Left cardiac atrium (tissue), 4 donors: ENCODE measurements at places on chromosomes 2 and 18. TPM values are rescaled to one million over a fixed set of nuclear protein-coding genes. Genes with fewer than 3 reads are reported as not detected.
A peak's percentile ranks its signal among the peaks of the same experiment; 100 is the strongest.

- no peak for DNase-seq
These were observed 841.5 kb upstream of the FANCL start for GRCh38 chr2:59082657-59083056.

The ERICH2 gene
- 1.2 TPM for total RNA-seq

The CCDC141 gene
- total RNA-seq: 79.4 TPM

The MAP3K19 gene
- total RNA-seq: not detected

DNA sequence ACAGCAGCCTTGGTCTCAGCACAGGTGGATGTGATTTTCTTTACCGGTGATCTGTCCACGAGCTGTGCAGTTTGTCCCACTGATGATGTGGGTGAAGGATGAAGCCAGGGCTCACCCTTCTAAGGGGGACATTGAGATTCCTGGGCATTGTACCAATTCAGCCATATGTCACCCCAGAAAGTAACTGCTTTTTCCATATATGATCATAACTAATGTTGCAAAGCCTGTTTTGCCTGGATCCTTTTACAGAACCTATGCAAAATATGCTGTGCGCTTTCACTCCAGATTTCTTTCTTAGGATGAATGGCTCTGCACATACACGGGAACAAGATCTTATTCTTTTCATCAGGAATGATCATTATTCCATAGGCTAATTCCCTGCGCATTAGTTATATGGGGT lies 96.9 kb upstream of the POU3F3 start:
- no peak for DNase-seq

DNA sequence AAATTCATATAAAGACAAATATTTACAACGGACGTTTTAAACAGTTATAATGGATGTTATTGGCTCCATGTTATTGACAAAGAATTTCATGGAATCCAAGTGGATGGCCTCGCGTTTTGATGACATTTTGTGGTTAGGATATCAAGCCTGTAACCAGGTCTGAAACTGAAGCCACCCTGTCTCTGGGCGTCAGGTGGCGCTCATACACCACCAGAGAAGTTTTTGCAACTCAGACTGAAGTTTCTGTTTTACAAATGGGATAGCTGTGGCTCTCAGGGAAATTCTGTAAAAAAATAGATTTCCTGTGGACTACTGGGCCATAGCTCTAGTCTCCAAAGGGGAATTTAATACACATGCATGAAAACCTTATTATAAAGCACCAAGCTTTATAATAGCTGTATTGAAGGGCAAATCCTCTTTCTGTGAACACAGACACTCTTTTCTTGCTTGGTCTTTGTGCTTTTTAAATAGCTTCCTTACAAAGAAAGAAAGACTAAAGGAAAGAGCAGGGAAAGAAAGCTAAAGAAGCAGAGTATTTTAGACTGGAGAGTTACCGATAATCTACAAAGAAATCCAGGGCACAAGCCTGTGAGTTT lies 86.7 kb downstream of the C18orf54 start:
- DNase-seq: peak; percentile 30

- no peak for DNase-seq
These were observed 11.9 kb downstream of the ZNF516 start for GRCh38 chr18:76482971-76483691.

GRCh38 chr18:64179556-64180080 lies 30.7 kb upstream of the LINC00305 start:
- DNase-seq: no peak

GRCh38 chr2:12399240-12399639 lies 317.5 kb upstream of the TRIB2 start:
- DNase-seq: no peak

DNA sequence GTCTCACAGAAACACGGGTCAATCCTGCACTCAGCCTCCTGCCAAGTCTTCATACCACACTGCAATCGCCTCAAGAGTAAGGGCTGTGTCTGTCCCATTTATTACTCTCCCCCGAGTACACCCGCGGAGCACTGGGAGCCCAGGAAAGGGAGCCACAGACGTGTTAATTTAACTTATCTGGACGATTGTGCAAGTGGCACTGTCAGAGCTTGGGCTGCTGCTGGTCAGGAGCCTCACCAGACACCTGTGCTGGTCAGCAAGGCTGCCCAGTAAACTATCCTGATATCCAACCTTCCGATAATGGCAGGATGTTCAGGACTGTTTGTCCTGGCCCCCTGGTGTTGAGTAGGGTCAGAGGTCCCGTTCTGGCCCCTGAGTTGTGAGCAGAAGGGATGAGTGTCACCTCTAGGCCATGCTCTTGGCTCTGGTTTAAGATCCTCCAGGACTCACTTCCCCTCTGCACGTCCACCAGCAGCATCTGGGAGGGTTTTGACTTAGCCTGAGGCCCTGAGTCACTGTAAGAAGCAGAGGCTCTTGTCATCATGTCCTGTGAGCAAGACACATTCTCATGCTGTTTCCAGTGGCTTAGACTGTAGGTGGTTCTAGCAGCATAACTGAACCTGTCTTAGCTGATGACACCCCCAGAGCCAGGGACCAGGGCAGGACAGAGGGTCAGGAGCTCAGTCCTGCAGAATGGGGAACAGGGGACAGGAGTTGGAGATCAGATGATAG lies 82.5 kb upstream of the ARL4C start:
- no peak for DNase-seq

The HOXD12 gene
- total RNA-seq: not detected

The RPRM gene
- not detected for total RNA-seq

GRCh38 chr2:10914272-10914693 lies 2.5 kb downstream of the KCNF1 start:
- DNase-seq: no peak

The SCG2 gene
- total RNA-seq: 0.41 TPM

DNA sequence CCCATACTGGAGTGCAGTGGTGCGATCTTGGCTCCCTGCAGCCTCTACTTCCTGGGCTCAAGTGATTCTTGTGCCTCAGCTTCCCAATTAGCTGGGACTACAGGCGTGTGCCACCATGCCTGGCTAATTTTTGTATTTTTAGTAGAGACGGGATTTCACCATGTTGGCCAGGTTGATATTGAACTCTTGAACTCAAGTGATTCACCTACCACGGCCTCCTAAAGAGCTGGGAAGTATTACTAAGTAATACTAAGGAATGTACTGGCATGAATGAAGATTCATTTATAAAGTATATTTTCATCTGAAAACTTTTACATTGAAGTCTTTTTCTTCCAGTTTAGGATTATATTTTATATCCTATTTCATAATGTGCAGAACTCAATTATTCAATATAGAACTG lies 38.1 kb downstream of the NUP35 start:
- DNase-seq: no peak

The ZNF516 gene
- total RNA-seq: 14.9 TPM

DNA sequence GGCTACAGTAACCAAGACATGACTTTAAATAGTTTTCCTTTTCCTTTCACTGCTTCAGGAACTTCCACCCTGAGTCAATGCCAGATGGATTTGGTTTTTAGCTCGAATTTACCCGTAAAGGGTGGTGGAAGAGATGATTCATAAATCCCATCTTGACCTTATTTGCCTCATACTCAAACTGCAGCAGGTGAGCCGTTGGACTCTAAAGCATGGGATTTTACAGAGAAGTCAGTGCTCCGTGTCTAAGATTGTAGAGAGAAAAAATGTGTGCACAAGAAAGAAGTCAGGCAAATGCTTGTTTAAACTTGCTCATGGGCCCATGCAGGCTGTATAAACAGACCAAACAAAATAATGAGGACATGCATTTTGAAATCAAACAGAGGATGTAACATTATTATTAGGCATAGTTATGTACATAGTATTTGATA lies 369.7 kb upstream of the TRIB2 start:
- no peak for DNase-seq

DNA sequence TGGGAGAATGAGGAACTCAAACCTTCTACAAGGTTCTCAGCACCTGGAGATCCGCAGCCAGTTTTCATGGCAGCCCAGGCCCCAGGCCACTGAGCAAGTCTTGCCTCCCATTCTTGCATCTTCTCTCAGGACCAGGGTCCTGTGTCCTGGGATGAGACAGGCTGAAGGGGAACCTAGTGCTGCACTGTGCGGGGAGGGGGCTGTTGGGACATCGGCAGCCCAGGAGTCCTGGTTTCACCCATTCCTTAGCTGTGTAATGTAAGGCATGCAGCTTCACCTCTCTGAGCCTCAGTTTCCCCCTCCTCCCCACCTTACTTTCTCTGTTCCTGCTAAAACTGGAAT lies 43.9 kb downstream of the TNS1 start:
- no peak for DNase-seq

The MPHOSPH10 gene
- 18.3 TPM for total RNA-seq

The ANKRD62 gene
- total RNA-seq: not detected

DNA sequence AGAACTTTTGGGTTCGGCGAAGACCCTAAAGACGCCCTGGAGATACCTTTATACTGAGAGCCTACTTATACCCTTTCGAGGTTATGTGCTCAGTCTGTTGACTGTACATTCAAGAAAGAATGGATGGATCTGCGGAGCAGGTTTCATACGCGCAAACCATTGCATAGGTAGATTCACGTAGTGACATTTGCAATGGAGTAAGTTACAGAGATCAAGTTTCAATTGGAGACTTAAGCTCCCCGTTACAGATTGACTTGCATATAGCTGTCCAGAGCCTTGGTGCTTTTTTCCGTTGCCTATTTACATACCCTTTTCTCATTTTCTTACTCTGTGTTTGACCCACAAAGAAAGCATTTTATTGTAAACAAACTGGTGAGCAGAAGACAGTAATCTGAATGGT lies 923 bp downstream of the PSMD1 start:
- DNase-seq: no peak

The HRH4 gene
- not detected for total RNA-seq

GRCh38 chr2:53436882-53437281 lies 330.7 kb upstream of the CHAC2 start:
- DNase-seq: no peak

DNA sequence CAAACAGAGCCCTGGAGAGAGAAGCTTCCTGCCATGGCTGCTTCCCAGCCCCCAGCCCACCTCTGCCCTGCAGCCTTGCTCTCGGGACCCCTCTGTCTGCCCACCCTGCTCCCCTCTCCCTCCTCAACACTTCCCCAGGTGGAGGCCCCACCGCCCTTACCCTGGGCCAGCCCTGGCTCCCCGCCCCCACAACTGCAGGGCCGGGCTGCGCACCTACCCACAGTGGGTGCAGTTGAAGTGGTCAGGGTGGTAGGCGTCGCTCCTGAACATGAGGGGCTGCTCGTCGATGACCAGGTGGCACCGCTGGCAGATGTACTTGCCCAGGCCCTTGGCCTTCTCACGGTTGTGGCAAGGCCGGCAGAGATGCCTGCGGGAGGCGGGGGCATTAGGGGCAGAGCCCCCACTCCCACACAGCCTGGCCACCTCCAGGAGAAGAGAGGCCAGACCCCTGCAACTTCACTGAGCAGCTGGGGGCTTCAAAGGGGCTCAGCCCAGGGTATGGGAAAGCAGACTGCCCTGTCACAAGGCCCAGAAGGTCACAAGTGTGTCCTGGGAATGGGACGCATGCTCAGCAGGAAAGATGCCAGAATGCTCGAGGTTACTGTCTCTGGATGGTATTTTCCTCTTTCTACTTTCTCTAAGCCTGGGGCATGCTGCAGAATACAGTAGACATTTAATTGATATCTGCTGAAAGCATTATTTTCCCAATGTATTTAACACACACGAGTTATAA lies 3.1 kb upstream of the GPR17 start:
- DNase-seq: no peak

GRCh38 chr2:116687371-116687770 lies 1127.1 kb upstream of the DDX18 start:
- no peak for DNase-seq

DNA sequence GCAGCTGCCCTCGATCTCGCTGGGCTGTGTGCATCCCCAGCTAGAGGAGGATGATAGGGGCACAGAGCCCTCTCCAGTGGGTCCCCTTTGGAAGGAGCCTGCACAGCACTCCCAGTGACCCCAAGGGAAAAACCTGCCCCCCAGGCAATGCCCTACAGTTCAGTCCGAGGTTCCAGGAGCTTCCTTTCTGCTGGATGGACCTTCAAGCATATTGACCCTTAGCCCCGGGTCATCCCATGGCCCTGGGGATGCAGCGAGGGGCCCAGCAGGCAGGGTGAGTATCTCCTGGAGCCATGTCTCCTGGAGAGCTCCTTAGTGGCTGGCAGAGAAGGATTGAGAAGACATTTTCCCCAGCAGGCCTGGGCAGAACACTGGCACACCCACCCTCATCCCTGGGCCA lies 45.4 kb upstream of the CTDP1 start:
- no peak for DNase-seq

- no peak for DNase-seq
These were observed 5.1 kb downstream of the DLX2 start for GRCh38 chr2:172097557-172098131.
